ENCODE measurements at places on chromosomes 2 and 18. TPM values are rescaled to one million over a fixed set of nuclear protein-coding genes. Genes with fewer than 3 reads are reported as not detected.

The ERFE gene
- total RNA-seq: 24.2 TPM

DNA sequence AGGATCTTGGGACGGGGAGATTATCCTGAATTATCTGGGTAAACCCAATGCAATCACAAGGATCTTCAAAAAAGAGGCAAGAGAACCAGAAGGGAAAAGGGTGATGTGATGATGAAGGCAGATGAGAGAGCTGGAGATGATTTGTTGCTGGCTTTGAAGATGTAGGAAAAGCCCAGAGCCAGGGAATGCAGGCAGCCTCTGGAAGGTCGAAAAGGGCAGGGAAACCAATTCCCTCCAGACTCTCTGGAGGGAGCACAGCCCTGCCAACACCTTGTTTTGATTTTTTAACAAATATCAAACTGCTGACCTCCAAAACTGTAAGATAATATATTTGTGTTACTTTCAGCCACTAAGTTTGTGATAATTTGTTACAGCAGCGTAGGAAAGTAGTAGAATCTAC, 48.9 kb upstream of the IL1R2 start:
- no peak for DNase-seq

- peak; percentile 74 for DNase-seq
Measured at GRCh38 chr2:200199576-200200263, 106.8 kb upstream of the SPATS2L start.

GRCh38 chr18:36558234-36558633, 260.7 kb downstream of the FHOD3 start:
- DNase-seq: no peak

DNA sequence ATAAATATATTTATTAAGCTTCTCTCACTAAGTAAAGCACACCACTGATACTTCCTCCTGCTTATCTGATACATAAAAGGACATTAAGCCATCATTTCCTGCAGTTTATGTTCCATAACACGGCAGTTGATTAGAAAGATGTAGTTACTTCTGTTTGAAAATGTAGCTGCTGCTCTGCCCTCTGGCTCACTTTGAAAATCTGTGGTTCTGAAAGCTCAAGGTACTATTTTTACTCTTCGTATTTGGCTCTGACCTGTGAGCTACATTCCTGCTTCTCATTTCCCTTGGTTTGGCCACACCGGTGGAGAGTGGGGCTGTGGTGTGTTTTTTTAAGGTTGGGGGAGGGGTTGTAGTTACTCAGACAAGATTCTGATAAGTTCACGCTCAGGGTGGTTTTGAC, 12.8 kb upstream of the TTN start:
- no peak for DNase-seq

The SLC11A1 gene
- 0.11 TPM for total RNA-seq

DNA sequence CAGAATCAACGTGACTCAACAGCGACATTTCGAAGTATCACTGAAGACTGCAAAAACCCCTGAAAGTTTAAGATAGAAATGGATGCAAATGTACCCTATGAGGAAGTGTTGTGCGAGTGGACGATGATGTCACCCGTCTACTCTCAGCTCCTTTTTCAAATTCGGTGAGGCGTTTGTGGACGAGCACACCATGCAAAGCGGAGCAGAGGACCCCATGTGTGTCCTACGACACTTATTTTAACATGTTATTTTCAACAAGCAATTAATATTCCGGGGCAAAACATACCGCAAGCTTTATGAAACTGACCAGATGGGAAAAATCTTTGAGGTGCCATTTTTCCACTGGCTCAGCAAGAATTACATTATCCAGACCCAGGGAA, 2.0 kb downstream of the PXDN start:
- no peak for DNase-seq

The CHN1 gene
- 61.4 TPM for total RNA-seq

DNA sequence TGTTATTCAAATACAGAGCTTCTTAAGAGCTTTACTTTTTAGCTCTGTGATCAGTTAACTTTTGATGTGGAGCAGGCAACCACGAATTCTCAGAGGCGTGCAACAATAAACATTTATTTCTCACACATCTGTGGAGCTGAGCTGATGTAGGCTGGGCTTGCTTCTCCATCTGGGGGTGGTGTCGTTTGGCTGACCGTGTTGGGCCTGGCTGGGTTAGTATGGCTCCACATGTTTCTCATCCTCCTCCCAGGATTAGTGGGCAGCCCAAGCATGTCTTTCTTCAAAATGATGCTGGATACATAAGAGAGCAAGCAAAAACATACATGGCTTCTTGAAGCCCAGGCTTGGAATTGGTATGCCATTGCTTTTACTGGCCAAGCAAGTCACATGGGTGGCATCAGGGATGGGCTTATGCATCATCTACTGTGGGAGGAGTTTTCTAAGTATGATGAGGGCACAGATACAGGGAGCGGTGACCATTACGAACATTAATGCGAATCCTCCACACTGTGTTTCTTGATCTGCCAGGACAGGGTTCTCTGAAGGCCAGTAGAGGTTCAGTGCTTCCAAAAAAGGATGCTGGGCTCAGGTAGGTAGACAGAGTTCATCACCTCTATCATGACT, 157.0 kb upstream of the TNP1 start:
- DNase-seq: no peak

DNA sequence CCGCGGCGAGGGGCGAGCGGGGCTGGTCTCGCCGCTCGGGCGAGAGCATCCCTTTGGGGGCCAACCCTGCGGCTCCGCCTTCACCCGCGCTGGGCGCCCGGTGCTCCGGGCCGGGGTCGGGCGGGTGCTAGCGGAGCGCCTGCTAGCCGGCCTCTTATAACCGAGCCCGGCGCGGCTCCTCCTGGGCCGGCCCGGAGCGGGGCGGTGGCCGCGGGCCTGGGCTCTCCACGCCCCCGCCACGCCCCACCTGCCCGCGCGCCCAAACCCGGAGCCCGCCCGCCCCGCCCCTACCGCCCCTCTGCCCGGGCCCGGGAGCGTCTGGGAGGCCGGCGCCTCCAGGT, at the start of gene FOXI3:
Gene FOXI3 (minus strand): TSS at position 129 of the 341 bp plus-strand sequence. CDS start 158 bp downstream, outside the sequence.
- DNase-seq: no peak

The NYAP2 gene
- not detected for total RNA-seq

GRCh38 chr18:55763805-55764204, 175.8 kb upstream of the TCF4 start:
- no peak for DNase-seq

DNA sequence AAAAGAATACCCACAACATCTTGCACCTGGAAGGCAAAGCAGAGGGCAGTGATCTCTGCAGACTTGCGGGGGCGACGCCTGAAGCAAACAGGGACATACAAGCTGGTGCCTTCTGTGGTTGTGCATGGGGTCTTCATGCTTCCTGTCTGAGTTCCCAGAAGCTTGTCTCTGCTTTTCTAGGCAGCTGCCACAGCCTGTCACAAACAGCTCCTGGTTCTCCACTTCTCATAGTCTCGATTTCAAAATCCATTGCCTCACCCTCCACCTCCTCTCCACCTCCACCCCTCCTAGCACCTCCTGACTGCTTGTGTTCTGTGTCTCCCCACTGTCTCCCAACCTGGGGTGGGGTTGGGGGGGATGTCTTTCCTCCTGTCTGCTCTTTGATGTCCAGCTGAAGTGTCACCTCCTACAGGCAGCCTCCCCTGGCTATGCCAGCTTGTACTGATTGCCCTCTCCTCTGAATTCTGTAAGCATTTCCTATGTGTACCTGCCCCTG, 1.7 kb upstream of the PROC start:
- peak; percentile 41 for DNase-seq

- DNase-seq: no peak
Measured at GRCh38 chr18:6497543-6497942, 82.8 kb upstream of the L3MBTL4 start.

DNA sequence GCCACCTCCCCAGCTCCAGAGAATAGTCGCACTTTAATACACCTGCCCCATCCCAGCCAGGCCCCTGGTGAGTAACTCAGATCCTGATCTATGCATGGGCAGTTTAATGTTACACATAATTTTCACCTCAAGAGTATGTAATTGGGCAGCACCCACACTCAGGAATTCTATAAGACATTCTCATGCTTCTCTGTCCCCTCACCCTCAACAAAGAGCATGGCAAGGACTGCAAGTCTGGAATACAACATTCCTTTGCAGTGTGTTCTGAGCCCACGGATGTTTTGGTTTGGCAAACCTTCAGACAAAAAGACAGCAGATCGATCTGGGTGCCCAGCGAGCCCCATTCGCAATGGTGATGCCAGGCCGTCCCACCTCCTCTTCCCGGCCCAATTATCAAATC, 4.9 kb upstream of the SLC14A1 start:
- no peak for DNase-seq

DNA sequence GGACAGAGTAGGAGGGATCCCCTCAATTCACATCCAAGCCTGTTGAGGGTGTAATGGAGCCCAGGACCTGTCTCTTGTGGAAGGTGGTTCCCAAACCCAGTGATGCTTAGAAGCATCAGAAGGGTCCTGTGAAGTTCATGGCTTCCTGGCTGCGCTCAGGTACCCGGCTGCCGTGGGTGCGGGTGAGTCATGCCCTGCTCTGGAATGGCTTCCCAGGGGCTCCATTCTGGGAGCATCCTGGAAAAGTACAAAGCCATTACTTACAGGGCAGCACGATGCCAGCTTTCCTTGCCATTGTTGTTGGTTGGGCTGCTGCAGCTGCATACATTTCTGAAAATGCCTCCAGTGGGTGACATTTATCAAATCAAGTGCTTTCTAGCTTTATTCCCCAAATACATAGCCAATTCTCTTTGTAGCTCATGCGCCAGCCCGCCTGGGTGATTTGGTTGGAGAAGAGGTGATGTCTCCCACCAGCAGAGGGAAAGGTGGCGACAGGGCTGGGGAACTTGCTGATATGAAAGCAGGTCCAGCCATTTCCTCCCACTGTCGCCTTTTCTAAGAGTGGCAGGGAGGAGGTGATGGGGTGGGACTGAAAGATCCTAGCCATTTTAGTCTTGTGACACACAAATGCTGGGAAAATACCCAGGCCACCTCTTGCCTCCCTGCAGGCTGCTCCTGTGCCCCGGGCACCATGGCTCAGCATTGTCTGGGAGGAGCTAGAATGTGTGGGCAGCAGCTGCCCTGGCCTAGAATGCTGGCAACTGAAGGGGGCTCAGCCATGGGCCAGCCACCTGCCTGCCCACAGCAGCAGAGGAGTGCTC, 65.9 kb upstream of the HPCAL1 start:
- no peak for DNase-seq

The BOK gene
- 67.3 TPM for total RNA-seq

DNA sequence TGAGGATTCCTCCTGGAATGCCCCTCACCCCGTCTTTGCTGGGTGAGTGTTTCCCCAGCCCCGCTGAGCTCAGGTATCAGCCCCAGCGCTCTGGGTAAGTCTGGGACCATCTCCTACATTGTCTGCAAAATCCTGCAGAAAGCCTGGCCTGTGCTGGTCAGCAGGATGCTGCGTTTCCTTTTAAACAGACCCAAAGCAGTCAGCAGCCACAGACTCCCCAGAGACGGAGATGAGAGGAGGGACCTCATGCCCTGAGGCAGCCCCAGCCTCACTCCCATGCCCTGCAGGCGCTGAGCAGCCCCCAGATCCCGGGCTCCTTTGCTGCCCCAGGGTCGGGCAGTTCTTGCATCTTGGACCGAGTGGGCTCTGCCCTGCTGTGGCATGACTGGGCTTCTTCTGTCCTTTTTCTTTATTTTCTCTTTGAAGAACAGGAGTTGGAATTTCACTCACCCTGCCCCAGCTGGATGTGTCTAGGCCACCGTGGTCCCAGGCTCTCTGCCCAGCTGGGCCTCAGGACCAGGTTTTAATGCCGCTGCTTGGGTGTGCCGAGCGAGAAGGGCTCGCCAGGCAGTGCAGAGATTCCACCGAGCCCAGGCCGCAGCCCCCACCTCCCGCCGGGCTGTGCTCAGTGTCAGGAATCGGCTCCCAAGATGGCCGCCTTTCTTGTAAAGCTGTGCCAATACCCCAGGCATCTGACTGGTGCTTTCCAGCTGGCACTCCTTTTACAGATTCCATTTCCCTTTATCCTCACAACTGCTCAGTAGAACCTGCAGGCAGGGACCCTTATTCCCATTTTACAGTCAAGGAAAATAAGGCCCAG, 43.6 kb downstream of the ODC1 start:
- peak; percentile 25 for DNase-seq

DNA sequence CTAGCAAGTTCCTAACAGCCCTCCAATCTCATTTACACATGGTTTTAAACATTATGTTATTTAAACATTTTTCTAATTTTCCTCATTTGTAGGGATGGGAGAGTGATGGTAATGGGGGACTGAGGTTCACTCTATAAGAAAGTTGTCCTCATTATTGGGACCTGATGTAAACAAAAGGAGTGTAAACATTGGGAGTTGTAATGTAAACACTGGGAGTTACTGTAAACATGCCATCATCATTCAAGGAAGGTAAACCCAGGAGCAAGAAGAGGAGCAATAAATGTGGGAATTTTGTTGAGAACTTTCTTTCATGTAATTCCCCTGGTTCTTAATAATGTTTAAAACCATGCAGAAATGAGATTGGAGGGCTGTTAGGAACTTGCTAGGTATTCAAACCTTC, 17.8 kb downstream of the RFTN2 start:
- no peak for DNase-seq

GRCh38 chr2:120826260-120826648, 90.6 kb downstream of the GLI2 start:
- DNase-seq: no peak

The IL1A gene
- not detected for total RNA-seq

DNA sequence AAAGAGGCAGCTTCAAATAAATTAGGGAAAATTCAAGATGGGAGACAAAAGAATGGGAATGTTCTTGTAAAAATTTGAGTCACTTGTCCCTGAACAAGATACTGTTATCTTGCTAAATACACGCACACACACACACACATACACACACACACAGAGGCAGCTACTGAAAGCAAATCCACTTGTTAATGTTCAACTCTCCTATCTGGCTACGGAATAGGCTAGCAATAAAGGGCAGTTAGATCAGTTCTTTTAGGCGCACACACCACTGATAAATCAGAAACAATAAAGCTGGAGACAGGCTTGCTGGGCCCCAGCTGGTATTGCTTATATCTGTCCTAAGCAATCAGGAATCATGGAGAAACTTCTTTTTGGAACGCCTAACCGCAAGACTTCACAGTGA, 461.6 kb downstream of the BCL11A start:
- DNase-seq: no peak

DNA sequence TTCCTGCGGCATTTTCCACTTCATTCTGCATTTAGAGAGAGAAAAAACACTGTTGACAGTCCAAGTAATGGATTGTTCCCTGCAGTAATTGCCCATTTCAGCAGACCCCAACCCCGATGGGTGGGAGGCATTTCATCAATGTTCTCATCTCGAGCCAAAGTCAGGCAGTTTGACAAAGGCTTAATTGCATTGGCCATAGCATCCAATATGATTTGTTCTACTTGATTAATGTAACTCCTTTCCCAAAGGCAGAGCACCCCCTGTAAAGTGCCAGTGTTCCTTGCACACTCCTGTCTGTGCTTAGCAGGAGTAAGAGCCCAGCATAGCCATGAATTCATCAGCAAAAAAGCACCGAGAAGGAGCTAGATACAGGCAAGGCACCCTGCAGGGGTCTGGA, 174.4 kb downstream of the SEPTIN10 start:
- DNase-seq: no peak

DNA sequence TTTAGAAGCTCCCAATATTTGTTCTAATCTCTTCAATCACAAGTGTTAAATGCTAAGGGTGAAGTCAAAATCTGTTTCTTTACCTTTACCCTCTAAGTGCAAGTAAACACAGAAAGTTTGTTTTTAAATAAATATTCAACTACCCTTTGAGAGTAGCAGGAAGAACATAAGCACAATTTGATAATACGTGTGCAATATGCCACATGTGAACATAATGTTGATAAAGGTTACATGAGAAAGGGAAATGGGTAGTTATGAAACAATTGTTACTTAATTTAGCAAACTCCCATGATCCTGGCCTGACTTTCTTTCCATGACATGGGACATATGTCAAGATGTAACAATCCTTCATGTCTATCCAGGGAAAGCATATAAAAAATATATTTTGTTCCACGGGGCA, 7.1 kb downstream of the SPRED2 start:
- no peak for DNase-seq

- no peak for DNase-seq
Measured at GRCh38 chr2:222523783-222524544, 99.6 kb downstream of the SGPP2 start.

Measured in LHCN-M2 (cell line).